Left hindlimb (tissue), 1 donor: ENCODE measurements at places on chromosomes 4 and X.
A peak's percentile ranks its signal among the peaks of the same experiment; 100 is the strongest.

DNA sequence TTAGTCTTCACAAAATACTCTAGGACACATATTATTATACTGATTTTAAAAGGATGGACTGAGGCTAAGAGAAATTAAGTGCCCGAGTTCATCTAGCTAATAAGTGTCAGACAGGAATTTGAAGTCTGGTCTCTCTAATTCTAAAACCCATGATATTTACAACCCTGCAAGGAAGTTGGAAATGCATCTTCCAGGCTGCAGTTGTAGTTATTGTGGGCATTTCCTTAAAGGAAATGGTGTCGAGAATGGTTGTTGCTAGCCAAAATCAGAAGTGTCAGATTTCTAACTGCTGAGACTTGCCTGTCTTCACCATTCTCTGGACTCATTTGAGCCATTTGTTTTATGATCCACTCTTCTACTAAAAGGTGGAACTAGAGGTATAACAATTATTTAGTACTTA, 82.5 kb downstream of the FAT4 start:
- no peak for DNase-seq

DNA sequence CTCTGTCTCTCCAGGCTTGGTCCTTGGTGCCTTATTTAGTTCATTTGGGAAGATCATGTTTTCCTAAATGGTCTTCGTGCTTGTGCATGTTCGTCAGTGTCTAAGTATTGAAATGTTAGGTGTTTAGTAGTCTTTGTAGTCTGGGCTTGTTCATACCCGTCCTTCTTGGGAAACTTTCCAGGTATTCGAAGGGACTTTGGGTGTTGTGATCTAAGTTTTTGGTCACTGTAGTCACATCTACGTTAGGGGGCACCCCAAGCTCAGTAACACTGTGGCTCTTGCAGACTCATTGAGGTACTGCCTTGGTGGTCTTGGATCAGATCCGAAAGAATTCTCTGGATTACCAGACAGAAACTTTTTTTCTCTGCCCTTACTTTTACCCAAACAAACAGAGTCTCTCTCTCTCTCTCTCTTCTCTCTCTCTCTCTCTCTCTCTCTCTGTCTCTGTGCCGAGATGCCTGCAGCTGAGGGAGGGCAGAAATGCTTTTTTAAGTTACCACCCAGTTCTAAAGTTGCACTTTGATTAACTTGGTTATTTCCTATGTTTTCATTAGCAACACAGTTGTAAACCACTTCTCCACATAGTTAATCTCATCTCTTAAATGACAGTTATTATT, 67.6 kb upstream of the SLC7A3 start:
- DNase-seq, result peak; percentile 49

DNA sequence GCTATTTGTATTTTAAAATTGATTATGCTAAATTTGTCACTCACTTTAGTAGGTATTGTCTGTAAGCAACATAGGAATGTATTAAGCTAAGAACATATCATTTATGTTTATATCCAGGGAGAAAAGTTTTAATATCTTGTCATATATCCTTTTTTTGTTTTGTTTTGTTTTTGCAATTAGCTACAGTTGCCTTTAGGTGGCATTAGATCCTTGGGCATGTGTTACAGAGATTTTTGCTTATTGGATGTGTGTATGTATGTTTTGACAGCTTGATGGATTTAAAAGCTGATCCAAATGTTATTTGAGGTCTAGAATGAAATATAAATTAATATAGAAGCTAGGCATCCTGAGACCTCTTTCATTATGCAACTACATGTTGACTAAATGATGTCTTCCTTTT, 36.1 kb upstream of the OTUD4 start:
- no peak for DNase-seq

DNA sequence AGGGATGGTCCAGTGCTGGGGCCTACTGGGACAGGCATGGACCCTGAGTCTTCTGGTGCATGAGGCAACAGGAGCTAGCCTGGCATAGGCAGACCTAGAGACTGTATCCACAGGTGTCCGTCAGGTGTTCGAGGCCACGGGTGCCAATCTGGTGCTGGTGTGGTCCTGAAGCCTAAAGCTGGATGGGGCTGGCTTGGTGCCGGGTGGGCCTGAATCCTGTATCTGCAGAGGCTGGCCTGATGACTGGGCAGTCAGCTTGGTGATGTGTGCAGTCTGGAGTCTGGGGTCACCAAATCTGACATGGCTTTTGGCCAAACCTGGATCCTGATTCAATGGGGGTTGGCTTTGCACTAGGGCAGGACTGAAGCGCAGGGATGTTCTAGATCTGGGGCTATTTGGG, 269.8 kb upstream of the GRIA3 start:
- no peak for DNase-seq

DNA sequence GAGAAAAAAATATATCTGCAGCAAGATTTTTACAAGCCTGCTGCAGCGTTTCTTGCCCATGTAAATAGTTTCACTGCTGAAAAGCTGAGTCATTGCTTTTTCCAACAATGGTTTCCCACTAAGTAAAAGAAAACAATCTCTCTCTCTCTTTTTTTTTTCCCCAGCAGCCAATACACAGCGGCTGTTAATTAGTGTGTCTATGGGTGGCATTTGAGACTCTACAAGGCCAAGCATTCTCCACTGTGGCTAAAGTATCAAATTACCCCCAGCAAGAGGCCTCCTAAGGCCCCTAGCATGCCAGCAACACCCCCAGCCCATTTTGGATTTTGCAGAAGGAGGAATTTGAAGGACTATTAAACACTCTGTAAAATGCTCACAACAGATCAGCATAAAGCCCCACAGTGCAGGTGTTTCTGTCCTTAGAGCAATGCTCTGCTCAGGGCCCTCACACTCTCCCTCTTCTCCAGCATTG, 837.4 kb downstream of the TRIML1 start:
- no peak for DNase-seq

- no peak for DNase-seq
Observed at GRCh38 chr4:10205223-10205622, 88.6 kb upstream of the WDR1 start.

GRCh38 chr4:173171098-173171497, 2.5 kb downstream of the GALNT7 start:
- DNase-seq, result no peak

DNA sequence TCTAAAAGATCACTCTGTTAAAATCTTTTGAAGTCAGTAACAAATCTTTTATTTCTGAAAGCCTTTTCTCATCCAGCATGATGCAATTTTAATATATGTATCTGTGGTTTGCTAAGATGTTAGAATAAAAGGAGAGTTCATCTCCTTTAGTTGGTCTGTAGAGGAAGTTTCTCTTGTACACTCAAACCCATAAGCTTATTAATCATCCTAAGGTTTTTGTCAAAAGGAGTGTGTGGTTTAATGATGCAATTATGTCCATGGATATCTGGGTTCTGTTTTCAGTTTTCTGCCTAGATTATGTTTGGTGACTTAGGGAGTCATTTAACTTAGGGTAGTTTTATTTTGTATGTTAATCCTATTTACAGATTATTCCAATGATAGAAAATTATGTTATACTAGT, 52.1 kb upstream of the NDST4 start:
- DNase-seq, result no peak

DNA sequence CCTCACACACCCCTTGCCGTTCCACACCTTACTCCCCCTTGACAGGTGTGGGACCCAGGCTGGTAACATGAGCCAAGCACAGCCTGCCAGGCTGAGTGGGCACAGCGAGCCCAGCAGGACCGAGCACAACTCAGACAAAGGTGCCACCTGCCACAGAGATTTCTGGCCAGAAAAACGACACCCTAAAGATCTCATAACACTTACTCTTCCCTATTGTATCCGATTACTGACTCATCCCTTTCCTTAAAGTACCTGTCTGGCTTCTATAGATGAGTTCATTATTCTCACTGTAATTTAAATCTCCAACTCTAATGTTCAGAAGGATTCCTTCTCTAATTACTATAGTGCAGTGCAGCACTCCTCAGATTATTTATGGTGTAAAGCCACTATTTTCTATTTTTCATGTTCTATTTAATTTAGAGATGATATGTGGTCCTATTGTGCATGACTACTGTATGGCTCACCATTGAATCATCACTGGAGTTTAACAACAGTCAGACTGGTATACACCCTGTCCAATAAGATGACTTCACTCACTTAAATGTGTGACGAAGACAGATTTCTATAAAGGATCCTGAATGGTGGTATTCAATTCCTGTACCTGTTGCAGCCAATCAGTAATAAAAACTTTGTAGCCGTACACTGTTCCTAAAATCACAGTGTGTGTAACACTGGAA, 7.6 kb upstream of the SYTL5 start:
- DNase-seq, result no peak

DNA sequence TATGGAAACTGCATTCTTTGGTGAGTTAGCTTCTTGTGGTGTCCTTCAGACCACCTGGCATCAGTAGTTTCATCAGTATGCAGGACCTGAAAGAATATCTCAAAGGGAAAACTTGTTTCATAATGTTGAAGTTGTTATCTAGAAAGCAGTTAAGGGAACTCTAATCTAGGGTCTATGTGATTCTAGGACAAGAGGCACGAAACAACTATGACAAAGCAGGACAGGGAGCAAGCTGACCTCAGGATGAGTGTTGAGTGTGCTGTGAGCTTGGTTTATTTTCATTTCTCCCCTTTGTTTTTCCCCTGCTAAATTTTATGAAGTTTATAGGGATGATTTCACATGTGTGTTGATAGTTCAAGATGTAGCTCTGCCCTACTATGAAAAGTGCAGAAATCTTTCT, 65.7 kb downstream of the MXRA5 start:
- no peak for DNase-seq
